ENCODE measurements at places on chromosomes 6 and 20. TPM values are rescaled to one million over a fixed set of nuclear protein-coding genes. Genes with fewer than 3 reads are reported as not detected.

Gene PGC
- total RNA-seq: 1,172 TPM

DNA sequence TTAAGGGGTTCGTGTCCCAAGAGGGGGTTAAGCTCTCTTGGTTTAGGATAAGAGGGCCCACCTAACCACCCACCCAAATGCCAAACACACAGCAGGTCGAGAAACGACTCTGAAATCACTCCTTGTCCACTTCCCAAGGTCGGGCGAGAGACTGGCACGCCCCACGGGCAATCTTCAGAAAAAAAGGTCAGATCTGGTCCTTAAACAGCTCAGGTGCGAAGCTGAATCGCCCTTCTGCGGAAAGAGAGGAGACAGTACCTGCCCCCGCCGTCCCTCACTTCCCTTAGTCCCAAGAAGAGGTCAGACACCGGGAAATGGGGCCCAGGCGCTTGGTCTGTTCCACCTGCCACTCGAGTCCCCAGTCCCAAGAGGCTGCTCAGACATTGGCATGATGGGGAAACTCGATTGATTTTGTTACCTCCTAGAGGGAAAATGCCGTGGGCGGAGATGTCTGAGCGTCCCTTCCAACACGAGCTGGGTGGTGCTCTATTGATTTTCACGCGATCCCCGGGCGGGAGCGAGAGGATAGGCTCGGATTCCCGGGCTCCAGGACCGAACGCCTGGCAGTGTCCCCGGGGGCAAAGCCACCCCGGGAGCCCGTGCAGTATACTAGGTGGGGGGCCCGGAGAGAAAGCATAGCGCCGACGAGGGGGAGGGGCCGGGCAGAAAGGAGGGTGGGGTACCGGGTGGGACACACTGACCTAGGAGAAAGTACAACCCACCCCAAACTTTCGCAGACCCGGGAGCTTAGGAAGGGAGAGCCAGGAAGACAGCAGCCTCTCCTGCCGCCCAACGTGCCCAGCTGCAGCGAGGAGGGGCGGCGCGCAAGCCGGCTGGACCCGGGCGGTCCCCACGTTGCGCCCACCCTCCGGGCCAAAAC, 1.1 kb upstream of the SAMD5 start:
- DNase-seq: no peak

Gene FAM83B
- 19.3 TPM for total RNA-seq

DNA sequence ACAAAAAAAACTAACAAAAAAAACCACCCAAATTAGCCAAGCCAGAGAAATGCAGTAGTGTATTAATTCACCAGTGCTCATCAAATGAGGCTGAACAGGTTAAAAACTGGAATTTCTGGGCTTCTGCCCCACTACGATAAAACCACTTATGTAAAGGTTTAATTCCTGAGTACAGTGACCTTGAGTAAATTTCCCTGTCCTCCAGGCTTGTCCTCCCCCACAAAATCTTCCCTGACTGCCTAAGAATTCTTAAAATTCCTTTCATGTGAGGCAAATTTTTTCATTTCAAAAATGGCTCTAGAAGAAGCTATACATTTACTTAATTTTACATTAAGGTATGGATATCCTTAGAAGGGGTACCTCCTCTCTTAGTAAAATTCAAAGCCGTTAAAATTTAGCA, 80.1 kb upstream of the ID4 start:
- DNase-seq: peak; percentile 8

Gene FAM110A
- 3.6 TPM for total RNA-seq

Gene GMPR
- 9.9 TPM for total RNA-seq

Gene TTBK1
- not detected for total RNA-seq

GRCh38 chr6:11330413-11330760, 97.9 kb upstream of the NEDD9 start:
- peak; percentile 53 for DNase-seq

Gene PLN
- total RNA-seq: 138 TPM

Gene TMEM14A
- total RNA-seq: 29.9 TPM

- no peak for DNase-seq
Measured at GRCh38 chr20:45964006-45964400, 8.0 kb downstream of the ZNF335 start.

DNA sequence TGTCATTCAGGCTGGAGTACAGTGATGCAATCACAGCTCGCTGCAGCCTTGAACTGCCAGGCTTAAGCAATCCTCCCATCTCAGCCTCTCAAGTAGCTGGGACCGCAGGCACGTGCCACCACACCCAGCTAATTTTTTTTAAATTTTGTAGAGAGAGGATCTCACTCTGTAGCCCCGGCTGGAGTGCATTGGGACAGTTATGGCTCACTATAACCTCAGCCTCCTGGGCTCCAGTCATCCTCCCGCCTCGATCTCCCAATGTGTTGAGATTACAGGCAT, 86.5 kb downstream of the SERAC1 start:
- DNase-seq: no peak

DNA sequence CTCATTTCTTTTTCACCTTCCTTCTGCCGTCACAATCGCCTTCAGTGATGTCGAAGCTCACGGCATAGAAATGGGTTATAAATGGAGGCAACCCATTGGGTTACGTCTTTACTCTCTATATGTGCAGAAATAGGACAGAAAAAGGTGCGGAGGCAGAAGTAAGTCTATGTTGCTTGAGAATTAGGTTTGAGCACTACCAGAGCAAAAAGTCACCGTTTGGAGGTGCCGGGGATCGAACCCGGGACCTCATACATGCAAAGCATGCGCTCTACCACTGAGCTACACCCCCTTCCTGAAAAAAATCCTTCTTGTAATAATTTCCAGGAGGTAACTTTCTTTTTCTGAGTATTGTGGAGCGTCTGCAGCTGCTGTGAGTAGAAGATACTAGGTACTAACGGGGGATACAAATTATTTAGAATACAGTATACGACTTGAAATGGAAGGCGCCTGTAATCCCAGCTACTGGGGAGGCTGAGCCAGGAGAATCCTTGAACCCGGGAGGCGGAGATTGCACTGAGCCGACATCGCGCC, 134.2 kb downstream of the TRIM27 start:
- peak; percentile 52 for DNase-seq

DNA sequence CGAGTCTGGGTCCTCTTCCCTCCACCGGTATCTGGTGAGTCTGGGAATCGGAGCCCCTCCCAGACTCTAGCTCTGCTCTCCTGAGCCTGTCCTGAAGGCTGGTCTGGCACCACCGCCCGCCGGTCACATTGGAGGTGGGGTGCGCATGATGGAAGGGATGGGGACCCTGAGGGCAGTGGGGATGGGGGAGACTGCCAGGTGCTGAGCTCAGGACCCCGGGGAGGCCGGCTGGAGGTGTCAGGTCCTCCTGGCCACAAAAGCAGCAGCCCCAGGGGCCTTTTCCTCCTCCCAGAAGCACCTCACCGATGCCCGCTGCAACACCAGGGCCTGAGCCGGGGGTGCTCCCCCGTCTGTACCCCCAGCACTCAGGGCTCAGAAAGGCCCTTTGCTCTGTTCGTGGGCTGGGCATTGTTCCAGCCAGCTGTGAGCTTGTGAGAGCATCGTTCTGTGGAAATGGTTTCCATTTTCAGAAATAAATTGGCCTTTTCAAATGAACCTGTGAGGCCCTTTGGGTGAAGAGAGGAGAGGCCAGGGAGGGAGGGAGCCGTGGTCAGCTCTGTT, 2.5 kb upstream of the NPBWR2 start:
- DNase-seq: peak; percentile 22

Gene ZNF292
- total RNA-seq: 9.6 TPM

GRCh38 chr20:33160681-33161080, 7.3 kb upstream of the BPIFA2 start:
- DNase-seq: no peak

DNA sequence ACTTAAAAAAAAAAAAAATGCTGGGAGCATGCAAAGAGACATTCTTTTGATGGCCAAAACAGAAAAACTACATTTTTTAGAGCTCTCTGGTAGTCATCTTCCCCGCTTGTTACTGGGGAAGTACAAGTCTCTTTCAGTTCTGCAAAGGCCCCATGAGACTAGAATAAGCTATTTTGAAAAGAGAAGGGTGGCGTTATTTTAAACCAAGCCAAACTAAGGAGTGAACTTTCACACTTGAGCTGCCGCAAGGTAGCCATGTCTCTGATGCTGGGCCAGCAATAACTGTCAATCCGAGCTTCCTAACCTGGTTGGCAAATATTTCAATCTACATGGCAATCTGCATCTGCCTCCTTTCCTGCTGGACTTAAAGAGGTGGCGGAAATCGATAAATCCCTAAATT, 96.7 kb downstream of the L3MBTL3 start:
- no peak for DNase-seq

GRCh38 chr20:14375416-14375985, 38.1 kb upstream of the FLRT3 start:
- peak; percentile 25 for DNase-seq

DNA sequence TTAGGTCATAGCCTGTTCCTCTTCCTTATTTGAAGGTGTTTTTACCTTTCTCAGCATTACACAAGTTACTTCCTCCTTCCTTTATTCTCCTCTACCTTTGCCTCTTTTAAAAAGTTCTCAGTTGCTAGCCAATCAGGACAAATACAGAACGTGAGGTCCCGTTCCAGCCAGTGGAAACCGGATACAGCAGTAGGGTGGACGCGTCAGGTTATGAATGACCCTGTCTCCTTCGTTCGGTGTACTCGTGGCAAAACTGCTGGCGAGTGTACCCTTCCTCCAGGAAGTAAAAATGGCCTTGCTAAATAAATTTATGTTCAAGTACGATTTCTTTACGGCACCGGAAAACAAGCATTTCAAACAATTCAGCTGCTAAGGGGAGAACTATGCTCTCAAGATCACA, 77.0 kb upstream of the MLN start:
- DNase-seq: peak; percentile 59

GRCh38 chr6:2029952-2030351, 215.5 kb downstream of the GMDS start:
- DNase-seq: no peak

Gene MAN1A1
- 62.0 TPM for total RNA-seq

Gene PPIL6
- 8.6 TPM for total RNA-seq

DNA sequence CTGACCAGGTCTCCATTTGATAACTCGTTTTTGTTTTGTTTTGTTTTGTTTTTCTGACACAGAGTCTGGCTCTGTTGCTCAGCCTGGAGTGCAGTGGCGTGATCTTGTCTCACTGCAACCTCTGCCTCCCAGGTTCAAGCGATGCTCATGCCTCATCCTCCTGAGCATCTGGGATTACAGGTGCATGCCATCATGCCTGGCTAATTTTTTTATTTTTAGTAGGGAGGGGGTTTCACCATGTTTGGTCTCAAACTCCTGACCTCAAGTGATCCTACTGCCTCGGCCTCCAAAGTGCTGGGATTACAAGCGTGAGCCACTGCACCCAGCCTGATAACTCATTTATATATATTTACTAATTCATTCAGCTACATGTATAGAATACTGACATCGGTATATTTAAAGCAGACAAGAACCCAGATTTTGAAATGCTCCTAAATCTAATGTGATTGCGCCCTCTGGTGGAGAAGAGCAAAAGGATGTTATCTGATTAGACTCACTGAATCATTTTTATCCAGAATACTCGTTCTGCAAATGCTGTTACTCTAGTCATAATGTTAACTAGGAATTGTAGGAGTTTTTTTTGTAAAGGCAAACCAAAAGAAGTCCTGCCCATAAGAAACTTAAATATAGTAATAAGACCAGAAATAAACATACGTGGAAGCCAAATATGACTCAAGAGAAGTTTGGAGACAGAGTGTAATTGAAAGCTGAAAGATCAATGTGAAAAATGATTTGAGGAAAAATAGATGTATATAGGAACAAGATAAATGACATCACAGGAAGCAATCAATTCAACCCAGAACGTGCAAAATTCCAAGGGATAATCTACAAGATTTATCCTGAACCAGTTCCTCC, 5.3 kb upstream of the COL12A1 start:
- peak; percentile 86 for DNase-seq

DNA sequence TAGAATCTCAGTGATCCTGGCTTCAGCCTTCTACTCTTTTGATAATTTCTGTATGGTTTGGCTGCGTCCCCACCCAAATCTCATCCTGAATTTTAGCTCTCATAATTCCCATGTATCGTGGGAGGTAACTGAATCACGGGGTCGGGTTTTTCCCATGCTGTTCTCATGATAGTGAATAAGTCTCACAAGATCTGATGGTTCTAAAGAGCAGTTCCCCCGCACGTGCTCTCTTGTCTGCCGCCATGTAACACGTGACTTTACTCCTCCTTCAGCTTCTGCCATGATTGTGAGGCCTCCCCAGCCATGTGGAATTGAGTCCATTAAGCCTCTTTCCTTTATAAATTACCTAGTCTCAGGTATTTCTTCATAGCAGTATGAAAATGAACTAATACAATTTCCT, 507.2 kb downstream of the CDH26 start:
- no peak for DNase-seq

DNA sequence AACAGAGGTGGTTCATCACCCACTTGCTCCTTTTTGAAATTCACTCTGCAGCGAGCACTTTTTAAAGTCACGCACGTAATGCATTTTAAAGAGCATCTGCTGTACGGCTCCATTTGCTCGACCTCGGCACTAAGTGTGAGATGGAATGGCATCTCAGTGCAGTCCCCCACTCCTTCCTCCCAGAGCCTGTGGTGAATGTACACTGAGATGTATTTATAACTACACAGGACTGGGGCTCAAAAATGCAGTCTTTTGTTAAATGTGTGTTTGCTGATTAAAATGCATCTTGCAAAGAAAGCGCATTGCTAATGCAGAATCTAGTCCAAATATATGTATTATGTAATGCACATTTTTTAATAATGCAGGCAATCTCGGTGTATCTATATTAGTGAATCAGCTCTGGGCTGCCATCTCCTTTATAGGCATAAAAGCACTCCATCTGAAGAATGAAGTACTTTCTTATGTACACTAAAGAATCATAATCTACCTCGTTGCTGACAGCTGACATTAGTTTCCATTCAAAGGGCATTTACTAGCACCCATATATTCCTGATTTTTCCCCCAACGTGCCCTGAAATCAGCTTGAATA, 14.0 kb downstream of the GNAS-AS1 start:
- DNase-seq: no peak

DNA sequence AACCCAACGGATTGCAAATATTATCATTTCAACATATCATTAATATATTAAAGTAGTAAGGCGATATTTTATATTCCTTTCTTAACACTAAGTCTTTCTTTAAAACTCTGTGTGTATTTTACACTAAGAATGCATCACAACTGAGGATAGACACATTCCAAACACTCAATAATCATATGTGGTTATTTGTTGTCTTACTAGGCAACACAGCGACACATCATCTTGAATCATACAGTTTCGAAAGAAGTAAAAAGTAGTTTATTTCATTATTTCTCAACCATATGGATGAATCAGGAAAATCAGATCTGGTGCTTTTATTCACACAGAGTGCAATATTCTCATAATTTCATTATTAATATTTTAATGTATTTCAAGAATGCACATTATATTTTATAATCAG, 662.4 kb downstream of the EPHA7 start:
- DNase-seq: no peak

Gene ADGRF5
- 18.7 TPM for total RNA-seq

- no peak for DNase-seq
Measured at GRCh38 chr6:136466777-136467176, 83.4 kb downstream of the MAP7 start.

GRCh38 chr20:24497851-24498250, 28.4 kb downstream of the SYNDIG1 start:
- peak; percentile 64 for DNase-seq

GRCh38 chr20:63858393-63859165, 2.7 kb upstream of the ABHD16B start:
- no peak for DNase-seq

Gene ZBTB24
- total RNA-seq: 6.8 TPM

- peak; percentile 72 for DNase-seq
Measured at GRCh38 chr6:30682143-30683117, 4.0 kb downstream of the PPP1R18 start.

- DNase-seq: no peak
Measured at GRCh38 chr6:12811519-12811918, 95.0 kb downstream of the PHACTR1 start.

GRCh38 chr6:107116328-107116892, 1.1 kb upstream of the BEND3 start:
- peak; percentile 57 for DNase-seq

- DNase-seq: no peak
Measured at GRCh38 chr6:168494726-168495125, 53.7 kb downstream of the SMOC2 start.
